Neuronal stem cell (in vitro differentiated cells): ENCODE measurements at places on chromosomes 7 and 10.

DNA sequence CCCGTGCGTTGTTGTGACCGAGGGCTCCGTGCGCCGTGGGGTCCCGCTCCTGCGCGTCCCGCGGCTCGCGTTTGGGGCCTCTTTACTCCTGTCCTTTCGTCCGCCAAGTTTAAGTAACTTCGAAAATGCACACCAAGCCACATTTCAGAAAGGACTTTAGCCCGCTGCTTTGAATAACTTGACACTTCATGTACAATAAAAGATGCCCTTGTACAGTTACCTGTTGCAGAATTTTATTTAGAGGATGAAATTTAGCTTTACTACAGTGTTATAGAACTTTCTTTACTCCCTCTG, 459 bp downstream of the SUGCT start:
- DNase-seq = no peak

- no peak for DNase-seq
Measured at GRCh38 chr10:58143944-58144343, 123.8 kb downstream of the IPMK start.

- DNase-seq = no peak
Measured at GRCh38 chr7:151597541-151598444, 78.1 kb upstream of the RHEB start.

GRCh38 chr10:116254422-116255155, 18.4 kb downstream of the GFRA1 start:
- DNase-seq = peak; percentile 31

GRCh38 chr10:21715531-21716195, 181.6 kb downstream of the MLLT10 start:
- no peak for DNase-seq

DNA sequence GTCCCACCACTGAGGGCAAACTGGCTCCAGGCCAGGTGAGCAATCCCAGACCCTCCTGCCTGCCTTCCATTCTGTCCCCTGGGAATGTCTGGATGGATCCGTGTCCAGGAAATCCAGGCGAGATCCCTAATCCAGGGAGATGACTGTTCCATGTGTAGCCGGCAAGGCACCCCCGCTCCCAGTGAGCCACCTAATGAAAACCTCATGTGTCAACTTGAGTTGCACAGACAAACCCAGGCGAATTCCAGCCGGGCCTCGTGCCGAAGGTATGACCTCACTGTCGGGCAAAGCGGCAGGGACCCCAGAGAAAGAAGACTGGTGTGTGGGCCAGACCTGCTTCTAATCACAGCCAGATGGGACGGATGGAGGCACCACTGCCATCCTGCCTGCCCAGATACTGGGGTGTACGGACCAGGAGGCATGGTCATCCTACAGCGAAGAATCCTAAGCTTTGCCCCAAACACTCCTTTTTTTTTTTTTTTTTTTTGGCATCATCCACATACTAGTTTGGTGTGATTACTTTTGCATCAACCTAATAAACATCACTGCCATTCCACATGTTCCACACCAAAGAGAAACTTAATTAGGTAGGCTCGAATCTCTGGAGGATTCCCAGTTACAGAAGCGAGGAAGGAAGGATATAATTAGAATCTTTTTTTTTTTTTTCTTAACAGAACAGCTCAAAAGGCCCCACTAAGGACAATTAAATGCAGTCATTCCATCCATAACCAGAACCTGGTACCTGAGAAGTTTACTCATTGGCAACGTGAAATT, 313.1 kb downstream of the CALN1 start:
- no peak for DNase-seq

DNA sequence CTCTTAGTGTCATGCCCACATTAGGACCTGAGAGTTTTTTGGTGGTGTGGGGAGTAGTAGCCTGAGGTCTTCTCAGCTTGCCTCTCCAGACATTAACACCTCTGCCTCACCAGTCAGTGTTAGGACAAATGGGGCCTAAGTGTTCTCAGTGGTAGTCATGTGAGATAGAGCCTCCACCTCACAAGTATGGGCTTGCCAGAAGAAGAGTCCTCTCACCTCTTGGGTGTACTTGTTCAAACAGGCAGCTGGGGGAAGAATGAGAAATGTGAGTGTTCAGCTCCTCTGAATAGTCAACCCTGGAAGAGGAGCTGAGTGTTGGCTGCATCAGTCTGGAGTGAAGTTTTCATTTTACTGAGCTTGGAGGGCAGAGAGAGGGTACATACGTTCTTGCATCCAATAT, 464.6 kb downstream of the POM121L12 start:
- DNase-seq = no peak

- DNase-seq = no peak
Measured at GRCh38 chr7:115634633-115635032, 395.9 kb downstream of the TFEC start.

GRCh38 chr7:33882040-33882837, 23.1 kb upstream of the BMPER start:
- DNase-seq = no peak

- DNase-seq = no peak
Measured at GRCh38 chr7:76069238-76069638, 21.3 kb downstream of the MDH2 start.
